ENCODE measurements at places on chromosomes 11 and 22.

DNA sequence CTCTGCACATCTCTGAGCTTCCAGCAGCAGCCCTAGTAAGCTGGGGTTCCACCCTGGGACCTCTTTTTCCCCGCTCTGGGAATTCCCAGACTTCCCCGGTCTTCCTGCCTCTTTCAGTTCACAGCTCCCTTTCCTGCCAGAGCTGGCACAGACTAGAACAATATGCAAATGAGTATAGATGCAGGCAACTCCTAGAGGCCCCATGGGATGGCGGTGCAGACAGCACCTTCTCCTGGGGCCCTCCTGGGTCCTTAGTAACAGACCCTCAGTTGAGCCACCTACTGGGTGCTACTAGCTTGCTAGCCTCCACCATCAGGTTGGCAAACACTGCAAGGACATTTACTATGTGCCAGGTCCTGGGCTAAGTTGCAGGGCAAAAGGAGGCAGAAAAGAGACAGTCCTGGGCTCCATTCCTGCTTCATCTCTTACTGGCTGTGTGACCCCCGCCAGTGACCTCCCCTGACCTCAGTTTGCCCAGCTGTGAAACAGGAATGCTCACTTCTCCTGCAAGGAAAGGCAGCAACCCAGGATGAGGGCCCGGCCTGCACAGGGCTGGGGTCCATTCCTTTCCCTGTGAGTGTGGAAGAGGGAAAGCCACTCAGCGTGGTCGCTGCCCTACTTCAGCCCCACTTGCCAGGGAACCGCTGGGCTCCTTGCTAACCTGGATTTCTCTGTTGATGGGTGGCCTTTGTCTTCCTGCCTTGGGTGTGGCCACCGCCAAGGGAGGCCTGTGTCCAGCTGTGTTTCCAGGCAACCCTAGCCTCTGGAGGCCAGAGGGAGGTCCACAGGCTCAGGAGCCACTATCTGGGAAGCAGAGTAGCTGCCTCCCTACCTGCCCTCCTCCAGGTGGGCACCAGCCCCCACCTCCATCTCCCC is 7.3 kb downstream of the RELT start:
- DNase-seq: no peak

- DNase-seq: no peak
These were observed 116.0 kb downstream of the TTC28 start for GRCh38 chr22:28563636-28564035.

GRCh38 chr11:1023811-1024596 is 12.5 kb downstream of the MUC6 start:
- DNase-seq: no peak

DNA sequence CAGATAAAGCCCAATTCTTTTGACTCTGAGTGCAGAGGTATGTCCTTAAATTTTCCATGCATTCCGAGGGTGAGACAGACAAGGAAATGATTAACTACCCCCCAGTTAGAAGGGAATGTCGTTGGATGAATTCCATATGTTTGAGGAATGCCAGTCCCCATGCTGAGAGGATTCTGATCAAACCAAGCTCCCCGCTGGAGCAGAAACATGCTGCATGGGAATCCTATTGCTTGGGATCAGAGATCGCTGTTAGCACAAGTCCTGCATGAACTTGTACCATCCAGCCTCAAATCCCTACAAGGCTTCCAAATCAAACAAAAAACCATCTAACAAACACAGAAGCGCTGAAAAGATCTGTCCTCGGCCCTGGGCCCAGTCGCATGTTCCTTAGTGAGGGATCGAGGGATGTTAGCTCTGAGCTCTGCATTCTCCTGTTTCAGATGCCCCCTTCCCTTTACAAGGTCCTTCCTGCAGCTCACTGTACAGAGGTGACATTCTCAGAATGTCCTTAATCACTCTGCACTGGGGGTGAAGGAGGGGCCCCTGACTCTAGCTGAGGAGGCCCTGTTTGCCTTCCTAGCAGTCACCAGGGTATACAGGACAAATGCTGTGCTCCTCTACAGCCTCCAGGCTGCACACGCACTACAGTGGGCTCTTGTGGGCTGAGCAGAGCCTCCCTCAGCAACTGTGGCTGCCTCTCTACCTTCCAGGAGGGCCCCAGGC is 353.4 kb downstream of the TENM4 start:
- no peak for DNase-seq

- no peak for DNase-seq
These were observed 123.8 kb upstream of the CCDC179 start for GRCh38 chr11:22984045-22984444.
